Suppressor macrophage (primary cell): ENCODE measurements at places on chromosomes 1 and 21.
A peak's percentile ranks its signal among the peaks of the same experiment; 100 is the strongest.

- no peak for DNase-seq
Observed at GRCh38 chr21:29433366-29434059, 134.8 kb downstream of the BACH1 start.

- DNase-seq = no peak
Observed at GRCh38 chr1:84345220-84345619, 43.7 kb downstream of the SAMD13 start.

DNA sequence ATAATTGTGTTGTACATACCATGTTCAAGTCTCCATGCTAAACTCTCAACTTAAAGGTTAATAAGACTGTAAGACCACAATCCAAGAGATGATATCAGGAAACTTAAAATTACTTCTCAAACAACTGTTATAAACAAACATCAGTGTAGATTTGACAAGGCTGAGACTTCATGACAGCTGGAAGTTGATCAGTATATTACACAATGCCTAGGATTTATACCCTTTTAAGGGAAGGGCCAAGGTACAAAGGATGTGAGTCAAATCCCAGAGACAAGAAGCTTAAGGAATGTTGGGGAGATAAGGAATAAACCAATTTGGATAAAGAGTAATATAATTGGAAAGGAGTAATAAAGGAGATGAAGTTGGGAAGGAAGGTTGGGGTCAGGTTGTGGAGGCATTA is 98.8 kb downstream of the LBR start:
- no peak for DNase-seq

DNA sequence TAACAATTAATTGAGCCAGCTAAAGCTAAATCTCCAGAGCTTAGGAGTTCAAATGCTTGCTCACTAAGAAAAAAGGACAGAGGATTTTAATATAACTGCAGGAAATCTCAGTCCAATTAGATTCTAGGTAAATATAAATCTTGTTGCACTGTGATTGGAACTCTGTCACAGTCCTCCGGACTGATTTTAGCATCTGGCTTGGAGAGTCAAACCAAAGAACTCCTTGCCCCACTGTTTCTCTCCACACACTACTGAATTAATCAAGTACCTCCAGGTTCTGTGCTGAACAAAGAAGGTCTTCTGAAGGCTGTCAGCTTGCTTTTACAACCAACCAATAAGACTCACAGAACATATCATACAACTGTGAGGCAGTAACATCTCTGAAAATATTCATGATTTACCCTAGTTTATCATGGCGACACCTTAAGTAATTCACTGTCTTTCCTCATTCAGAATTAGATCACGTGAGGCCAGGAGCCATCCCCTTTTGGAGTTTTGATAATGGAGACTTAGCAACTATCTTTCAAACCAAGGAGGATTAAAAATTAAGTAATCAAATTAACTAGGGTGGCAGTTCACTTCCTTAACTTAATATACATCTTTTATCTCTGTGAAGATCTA is 176.0 kb downstream of the RERE start:
- DNase-seq = no peak

DNA sequence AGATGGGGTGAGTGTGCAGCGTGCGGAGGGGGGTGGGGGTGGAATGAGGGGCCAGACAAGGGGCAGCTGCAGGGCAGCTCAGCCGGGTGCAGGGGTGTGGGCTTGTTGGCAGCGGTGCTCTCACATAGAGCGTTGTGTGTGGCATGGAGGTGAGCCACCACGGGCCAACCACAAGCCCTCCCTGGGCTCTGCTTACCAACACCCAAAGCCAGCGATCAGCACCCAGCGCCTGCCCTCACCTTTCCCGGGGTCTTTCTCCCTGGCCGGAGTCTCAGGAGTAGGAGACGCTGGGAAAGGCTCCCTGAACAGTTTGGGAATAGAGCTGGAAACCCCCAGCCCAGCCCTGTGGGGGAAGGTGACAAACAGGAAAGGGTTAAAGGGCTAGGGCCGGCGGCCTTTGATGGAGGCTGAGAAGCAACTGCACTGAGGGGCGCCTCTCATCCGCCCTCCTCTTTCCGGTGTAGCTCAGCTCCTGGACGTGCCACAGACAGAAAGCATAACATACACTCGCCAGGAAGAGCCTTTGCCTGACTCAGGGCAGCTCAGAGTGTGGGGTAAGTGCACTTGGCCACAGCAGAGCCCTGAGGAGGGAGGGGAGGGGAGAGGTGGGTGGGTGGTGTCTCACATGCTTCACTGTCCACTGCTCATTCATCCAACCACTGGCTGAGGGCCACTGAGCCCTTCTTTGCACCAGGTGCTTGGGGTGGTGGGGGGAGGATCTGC is 577 bp downstream of the IKBKE start:
- peak; percentile 69 for DNase-seq
